ENCODE measurements at places on chromosomes 13 and 19.
A peak's percentile ranks its signal among the peaks of the same experiment; 100 is the strongest.

GRCh38 chr13:40143106-40143505 is 487.6 kb downstream of the COG6 start:
- DNase-seq: no peak

DNA sequence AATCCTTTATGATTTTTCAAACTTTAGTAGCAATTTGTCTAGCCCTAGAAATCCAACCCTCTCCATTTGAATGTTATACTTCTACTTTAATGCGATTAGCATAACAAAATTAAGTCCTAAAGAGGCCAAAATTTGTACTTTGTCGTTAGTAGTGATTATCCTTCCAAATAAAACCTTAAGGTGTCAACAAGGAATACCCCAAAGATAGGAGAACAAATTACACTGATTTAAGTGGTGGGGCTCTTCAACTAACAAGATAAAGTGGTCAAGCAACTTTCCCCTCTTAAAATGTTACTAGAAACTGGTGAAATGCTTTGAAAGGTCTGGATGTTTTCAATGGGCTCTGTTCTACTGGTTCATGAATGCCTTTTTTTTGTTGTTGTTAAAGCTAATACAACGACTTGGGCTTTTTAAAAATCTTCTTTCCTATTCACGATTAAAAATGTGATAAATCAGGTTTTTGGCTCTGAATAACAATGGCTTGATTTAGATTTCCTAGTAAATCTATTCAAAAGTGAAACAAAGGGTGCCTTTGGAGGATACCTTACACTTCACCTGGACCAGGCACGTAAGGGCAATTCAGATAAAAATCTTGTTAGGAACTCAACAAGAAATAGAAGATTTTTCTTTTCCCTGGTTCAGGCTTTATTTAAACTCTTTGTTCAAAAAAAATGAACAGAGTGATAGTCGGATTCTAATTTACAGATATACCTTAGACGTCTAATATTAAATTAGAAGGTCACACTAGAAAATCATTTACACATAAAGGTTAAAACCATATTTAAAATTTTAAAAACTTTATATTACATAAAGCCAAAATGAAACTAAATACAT is 3.1 kb downstream of the SOX21 start:
- no peak for DNase-seq

- DNase-seq: no peak
Observed at GRCh38 chr13:23509781-23510543, 60.2 kb upstream of the TNFRSF19 start.

DNA sequence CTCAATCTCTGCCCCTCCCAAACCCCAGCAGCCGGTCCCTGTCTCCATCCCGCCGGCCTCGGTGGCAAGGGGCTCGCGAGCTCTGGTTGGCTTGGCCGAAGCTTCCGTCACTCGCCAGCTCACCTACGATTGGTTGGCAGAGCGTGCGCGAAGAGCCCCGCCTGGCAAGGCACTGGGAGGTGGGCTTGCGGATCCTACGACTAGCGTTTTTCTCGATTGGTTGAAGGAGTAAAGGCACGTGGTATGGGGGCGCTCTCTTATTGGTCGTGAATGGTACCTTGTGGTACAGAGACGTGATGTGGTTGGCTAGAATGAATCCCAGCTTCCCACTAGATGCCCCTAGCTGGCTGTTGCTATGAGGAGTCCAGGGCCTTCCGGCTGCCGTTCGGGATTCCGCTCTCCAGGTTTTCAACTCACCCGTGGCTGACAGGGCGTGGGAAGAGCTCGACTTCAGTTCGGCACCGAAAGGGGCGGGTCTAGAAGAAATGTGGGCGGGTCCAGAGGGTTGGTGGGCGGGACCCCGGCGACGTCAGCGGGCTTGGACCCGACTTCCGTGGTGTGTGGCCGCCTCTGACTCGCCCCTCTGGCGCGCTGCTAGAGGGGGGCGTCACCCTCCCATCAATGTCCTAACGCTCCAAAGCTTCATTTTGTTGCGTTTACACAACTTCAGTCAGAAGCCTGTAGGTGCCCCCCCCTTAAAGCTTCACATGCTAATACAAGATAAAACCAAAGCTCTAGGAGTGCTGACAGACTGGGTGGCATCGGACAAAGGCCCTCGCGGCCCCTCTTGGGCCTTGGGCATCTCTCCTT is 847 bp upstream of the RAP2A start:
- peak; percentile 98 for DNase-seq

- no peak for DNase-seq
Observed at GRCh38 chr19:30071871-30072270, 129.8 kb downstream of the URI1 start.

DNA sequence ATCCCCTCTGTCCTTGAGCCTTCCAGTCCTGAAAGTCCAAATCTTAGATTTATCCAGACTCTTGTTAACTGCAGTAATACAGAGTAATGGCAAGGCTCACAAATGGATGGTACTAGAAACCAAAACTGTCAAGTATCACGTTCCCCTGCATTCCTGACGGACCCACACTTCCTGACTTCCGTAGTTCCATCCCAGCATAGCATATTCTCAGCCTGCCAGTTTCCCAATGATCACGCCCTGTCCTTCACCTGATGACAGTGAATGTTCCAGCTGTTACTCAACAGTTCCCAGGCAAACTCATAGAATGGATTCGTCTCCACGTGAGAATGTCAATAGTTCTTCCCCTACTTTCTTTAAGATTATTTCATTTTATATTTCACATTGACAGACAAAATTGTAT is 33.6 kb downstream of the SLC7A1 start:
- DNase-seq: no peak

DNA sequence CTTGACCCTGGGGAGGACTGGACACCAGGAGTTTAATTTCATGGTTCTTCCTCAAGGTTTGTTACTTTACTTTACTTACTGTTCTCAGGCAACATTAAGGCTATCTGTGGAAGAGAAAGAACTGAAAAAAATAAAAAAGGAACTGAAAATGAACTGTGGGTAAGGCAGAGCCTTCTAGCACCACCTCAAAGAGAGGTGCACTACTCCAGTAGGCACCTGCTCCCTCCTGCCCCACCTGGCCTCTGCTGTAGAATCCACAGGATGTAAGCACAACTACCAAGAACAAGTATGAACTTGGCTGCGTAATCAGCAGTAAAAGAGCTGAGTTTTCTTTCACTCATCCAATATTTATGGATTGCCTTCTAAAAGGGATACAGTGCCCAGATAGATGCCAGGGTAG is 12.2 kb downstream of the ZNF112 start:
- DNase-seq: no peak

GRCh38 chr13:67549331-67549730 is 319.2 kb upstream of the PCDH9 start:
- DNase-seq: no peak

- no peak for DNase-seq
Observed at GRCh38 chr13:106499896-106500295, 35.6 kb downstream of the EFNB2 start.

DNA sequence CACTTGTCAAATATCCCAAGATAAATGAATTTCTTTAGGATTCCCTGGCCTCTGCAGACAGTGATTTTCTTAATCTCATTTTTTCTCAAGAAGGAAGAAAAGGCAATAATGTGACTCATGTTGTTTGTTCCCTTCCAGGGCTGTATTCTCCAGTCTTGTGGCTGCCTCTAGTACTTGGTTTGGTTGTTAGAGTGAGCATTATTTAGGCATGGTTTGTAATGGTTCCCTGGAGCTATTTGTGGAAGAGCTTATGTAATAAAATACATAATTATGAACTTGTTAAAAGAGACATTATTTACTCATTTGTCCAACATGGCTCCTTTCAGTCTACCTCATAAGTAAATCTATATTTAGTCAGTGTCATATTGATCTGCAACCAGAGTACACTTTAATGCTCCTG is 270.4 kb downstream of the DCT start:
- no peak for DNase-seq

DNA sequence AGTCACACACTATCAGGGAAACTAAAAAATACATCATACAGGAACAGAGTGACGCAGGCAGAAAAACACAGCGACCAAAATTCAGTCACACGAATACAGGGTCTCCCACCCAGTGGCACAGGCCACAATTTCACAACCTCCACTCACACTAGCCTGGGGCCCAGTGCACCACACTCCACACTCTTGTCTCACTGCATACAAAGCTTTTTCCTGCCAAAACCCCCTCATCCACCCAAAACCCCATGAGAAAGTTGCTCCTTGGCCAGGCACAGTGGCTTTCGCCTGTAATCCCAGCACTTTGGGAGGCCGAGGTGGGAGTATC is 1.2 kb downstream of the S1PR5 start:
- no peak for DNase-seq

DNA sequence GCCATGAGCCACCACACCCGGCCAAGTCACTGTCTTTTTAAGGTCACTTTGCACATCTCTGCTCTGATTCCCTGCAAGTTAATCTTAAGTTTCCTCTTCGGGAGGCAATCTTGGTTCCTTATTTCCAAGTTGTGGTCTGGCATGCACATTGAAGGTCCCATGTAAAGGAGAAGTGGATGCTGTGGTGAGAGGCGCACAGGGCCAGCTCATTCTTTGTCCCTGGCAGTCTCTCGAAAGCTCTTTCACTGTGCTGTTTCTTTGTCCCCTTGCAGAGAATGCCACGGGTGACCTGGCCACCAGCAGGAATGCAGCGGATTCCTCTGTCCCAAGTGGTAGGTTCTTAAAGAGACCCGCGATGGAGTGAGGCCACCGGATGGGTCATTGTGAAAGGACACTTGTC is 16.4 kb upstream of the C19orf33 start:
- no peak for DNase-seq

DNA sequence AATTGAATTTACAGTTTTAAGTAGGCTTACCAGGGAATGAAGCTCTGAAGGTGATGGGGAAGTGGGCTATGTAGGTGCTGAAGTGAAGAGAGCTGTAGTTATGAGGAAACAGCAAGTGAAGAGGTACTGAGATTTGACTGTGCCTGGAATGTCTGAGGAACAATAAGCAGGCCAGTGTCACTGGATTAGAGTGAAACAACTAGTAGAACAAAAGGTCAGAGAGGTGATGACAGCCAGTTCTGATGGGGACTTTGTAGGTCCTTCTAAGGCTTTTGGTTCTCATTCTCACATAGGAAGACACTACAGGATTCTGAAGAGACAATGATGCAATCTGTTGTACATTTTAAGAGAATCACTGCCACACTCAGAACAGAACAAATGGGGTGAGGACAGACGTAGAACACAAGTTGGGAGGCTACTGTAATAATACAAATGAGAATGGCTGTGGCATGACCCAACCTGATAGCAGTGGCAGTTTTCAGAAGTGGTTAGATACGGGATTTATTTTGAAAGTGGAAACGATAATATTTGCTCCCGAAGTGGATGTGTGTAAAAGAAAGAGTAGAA is 130.8 kb downstream of the MYCBP2 start:
- DNase-seq: no peak

DNA sequence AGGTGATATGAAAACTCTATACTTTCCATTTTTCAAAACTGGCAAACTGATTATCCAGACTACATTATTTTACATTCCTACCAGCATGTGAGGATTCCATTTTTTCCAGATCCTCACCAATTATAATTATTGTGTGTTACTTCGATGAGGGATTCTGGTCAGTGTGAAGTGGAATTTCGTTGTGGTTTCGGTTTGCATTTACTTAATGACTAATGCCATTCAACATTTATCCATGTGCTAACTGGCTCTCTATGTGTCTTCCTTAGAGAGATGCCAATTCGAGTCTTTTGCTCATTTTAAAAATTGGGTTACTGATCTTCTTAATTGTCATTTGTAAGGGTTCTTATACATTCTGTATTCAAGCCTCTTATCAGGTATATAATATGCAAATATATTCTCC is 1551.3 kb upstream of the MIR17HG start:
- no peak for DNase-seq

DNA sequence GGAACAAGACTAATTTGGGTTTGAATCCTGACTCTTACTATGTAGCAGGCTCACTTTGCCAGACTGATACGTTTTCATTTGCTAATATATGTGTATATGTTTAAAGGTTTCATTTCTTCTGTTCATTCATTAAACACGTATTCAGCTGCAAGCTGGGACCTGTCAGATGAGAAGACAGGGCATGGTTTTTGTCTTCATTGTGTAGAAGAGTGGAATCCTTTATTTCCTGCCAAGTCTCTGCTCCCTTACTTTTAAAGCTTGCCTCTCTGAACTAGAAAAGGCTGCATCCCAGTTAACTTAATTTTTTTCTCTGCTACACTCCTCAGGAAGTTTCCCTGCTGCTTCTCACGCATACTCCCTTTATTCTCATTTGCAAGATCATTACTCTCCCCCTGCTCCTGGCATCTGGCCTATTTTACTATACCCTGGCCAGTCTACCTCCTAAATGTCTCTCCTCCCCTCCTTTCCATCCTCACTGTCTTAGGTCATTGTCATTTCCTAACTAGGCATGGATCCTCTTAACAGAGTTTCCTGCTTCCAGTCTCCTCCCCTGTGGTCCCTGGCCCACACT is 141.0 kb upstream of the TMTC4 start:
- no peak for DNase-seq

DNA sequence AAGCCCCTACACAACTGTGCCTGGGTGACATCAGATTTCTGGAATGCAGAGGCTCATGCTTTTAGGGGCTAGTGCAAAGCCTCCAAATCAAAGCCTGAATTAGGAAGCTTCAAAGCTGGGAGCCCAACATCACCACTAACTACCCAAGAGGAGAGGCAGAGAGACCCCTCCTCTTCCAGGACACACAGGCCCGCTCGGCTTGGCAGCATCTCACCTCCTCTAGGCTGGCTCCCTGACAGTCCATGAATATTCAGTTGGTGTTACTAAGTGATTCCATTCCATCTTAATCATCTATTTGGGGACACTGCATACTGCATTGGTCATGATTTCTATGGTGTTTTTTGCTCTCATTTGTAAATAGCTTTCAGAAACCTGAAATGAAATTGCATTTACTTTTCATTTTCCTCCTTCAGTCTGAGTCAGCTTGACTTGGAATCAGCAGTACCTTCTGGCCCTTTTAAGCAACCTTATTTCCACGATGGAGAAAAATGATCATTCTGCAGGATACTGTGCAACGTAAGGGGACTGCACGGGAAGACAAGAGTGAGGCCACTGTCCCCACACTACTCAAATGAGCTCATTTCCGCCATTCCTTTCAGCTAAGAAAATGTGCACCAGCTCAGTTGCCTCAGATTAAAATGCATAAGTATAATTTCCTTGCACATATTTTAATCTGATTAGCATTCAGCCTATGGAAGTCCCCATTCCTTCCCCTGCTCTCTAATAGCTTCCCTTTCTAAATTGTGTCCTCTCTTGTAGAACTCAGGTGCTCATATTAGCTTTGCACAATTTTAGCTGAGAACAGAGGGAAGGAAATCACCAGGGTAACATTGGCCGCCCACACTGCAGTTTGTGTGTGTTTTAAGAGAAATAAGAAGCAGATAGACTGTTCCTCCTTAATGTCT is 219.9 kb downstream of the RFC3 start:
- no peak for DNase-seq

GRCh38 chr13:33119856-33120543 is 103.8 kb downstream of the KL start:
- DNase-seq: no peak

- no peak for DNase-seq
Observed at GRCh38 chr13:32889986-32890565, 126.1 kb upstream of the KL start.

- no peak for DNase-seq
Observed at GRCh38 chr13:96218475-96218874, 128.6 kb downstream of the HS6ST3 start.
